ENCODE measurements at places on chromosomes 2 and 18.

GRCh38 chr2:108853421-108853820, 66.8 kb downstream of the CCDC138 start:
- no peak for DNase-seq

DNA sequence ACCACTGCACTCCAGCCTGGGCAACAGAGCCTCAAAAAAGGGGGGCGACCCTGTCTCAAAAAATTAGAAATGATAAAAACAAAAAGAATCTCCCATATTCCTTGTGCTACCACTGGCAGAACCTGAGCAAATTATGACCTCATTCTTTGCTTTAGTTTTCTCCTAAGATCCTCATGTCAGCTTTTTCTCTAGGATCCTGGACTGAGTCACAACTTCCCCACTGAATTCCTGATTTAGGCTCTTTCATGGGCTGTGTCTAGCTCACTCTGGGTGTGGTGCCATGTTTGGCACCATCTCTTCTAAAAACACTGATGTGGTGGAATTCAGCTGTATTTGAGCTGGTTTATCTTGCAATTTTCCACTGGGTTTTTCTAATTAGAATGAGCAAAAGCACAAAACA, 37.1 kb downstream of the EXOC6B start:
- peak; percentile 87 for DNase-seq

DNA sequence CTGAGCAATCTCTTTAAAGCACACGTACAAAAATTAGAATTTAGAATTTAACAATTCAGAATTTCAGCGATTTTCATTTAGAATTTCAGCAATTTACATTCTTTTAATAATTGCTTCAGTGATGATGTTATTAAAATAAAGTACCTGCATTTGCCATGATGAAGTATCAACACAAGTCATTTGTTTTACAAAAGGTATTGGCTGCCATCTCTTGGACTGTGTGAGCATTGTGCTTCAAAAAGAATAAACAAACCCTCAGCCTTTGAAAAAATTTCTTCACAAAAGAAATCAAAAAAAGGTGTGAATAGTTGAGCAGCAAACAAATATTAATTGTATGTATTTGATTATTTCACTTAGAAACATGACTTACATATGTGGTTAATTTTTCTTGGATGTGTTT, 27.1 kb upstream of the ZC3H15 start:
- DNase-seq = no peak

GRCh38 chr2:174465327-174465726, 21.5 kb downstream of the GPR155 start:
- no peak for DNase-seq

- DNase-seq = no peak
Measured at GRCh38 chr18:67518566-67518965, 2.0 kb upstream of the DSEL start.

GRCh38 chr18:21264651-21265050, 22.6 kb downstream of the GREB1L start:
- no peak for DNase-seq

DNA sequence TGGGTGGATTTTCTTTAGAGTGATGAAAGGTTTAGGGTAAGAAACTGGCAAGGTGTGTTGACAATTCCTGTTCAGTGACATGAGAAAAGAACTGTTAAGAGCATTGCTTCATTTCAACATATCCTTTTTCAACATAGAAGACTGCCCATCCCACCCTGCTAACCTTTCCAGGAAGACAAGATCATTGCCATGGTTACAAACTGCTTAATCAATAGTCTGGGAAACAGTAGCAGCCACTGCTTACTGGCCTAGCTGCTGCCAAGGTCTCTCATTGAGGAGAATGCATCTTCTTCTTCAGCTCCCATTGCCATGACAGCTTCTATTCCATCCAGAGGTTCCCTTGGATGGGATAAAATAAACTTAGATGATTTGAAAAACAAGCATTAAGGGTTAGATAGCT, 212.1 kb downstream of the LRRTM1 start:
- DNase-seq = no peak

DNA sequence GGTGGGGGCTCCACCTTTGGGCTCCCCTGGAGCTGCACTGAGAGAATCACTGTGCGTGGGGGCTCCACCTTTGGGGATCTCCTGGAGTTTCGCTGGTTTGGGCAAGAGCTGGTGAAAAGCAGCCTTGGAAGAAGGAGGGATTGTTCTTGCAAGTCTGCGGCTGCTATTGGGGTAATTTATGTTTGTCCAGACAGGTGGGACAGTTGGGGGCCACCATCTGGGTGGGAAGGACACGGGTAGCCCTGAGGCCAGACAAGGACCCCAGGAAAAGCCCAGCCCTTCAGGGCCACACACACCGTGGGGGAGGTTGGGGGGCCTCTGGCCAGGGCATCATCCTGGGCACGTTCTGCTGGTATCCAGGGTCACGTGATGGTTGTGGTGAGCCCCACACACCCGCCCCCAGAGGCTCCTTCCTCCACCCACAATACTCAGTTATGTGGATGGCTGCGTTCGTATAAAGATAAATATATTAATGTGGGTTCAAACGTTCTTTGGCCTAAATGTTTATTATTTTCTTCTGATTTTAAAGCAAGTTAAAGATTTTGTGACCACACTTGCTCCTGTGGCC, 47.7 kb downstream of the TPO start:
- DNase-seq = no peak

GRCh38 chr18:60070631-60071030, 170.8 kb downstream of the PMAIP1 start:
- DNase-seq = no peak

- no peak for DNase-seq
Measured at GRCh38 chr2:64212346-64212745, 68.1 kb upstream of the PELI1 start.

- no peak for DNase-seq
Measured at GRCh38 chr18:64148988-64149387, at the start of gene LINC00305. Gene LINC00305, minus strand, starts transcription at chr18:64149088.

GRCh38 chr18:77220726-77221125, 28.9 kb upstream of the GALR1 start:
- DNase-seq = no peak

DNA sequence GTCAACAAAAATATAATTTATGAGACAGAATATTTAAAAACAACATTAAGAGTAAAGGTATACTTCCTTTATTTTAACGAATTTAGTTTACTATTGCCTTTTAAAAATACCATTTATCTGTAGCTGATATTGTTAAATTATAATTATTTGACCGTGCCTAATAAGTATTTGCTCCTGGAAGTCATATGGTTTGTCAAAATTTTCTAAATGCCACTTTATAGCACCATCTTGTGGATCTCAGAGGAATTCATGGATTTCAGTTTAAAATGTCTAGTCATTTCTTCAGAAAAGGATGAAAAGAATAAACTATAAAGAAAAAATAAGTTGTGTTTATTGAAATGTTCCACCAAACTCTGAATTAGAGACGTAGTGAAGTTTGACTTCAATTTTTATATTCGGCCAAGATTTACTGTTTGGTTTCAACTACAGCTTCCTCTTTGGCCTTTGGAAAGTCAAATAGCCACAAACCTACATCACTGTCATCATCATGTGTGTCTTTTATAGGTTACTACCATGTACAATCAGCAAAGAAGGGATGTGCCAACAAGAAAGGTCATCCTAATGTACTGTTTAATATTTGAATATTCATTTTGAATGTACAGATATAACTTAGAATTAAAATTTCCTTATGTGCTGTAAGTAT, 10.3 kb upstream of the FTCDNL1 start:
- peak; percentile 25 for DNase-seq

DNA sequence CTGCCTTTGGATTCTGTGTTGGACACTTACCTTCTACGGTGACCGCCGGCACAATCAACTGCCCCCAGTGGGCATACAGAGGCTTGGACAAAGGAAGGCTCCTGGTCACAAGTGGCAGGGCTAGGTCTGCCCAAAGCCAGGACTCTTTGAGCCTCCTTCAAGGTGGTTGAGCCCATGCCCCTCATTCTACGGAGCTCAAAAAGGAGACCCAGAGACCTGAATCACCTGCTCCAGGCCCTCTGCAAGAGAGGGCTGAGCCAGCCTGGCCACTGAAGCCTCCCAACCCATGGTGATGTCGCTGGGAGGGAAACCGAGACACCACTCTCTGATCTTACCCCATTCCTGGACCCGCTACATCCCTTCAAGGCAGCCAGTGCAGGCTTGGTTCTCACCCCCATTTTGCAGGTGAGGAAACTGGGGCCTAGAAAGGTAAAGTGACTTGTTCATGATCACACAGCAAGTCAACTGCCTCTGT, 87.9 kb downstream of the INHBB start:
- DNase-seq = no peak

DNA sequence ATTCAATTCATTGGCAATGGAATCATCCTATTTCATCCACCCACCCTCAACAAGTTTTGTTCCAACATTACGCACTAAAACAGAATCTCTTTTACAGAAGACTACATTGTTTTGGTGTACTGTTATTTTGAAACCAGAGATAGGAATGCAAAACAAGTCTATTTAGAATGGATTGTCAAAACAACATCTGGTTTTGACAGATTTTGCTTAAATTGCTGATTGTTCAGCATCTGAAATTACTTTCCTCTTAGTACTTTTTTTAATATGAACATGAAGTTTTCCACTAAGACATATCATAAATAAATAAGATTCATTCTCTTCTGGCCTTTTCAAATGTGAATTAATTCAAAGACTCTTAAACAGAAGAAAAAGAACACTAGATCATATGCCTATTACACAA, 323.9 kb upstream of the TFPI start:
- DNase-seq = no peak

- DNase-seq = no peak
Measured at GRCh38 chr18:48517048-48517447, 21.8 kb upstream of the CTIF start.

DNA sequence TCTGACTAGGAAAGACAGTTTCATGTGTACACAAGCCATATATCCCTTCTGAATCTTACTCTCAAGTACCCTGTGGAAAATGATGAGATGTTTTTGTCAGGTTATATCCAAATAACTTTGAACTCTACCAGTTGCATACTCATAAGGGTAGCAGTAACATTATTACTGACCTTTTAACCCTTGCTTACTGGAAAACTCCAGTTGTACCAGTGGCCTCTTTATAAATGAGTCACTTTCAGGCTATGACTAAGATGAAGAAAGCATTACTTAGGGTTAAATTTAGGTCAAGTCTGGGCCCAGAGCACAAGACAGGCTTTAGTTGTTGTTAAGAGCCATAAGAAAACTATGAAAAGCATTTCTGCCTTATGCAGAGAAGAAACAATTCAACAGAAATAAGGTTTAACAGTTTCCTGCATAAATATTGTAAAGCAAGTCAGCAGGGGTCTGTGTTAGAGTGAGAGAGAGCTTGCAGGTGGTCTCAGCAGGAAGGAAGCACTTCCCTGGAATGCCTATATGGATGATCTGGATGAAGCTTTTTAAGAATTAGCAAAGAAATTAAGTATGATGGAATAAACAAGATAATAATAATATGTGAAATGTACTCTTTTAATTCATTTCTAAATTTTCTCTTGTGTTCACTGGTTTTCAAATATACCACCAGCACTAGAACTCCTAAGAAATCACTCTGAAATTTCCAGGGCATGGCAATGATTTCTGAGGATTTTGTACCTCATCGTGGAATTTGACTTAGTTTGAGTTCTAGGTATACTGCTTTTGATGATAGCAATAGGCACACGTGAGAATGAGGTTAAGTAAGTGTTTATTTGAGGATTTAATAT, 126.6 kb downstream of the UBE2E3 start:
- DNase-seq = peak; percentile 45

- peak; percentile 73 for DNase-seq
Measured at GRCh38 chr2:172282944-172283343, 144.4 kb upstream of the ITGA6 start.

- no peak for DNase-seq
Measured at GRCh38 chr2:155266583-155266982, 568.1 kb downstream of the KCNJ3 start.

GRCh38 chr2:238561230-238561629, 134.5 kb downstream of the ASB1 start:
- DNase-seq = no peak

- no peak for DNase-seq
Measured at GRCh38 chr18:69887256-69887655, 60.4 kb downstream of the CD226 start.

Data from AG20443 (cell line).